Femur (tissue), 1 donor: ENCODE measurements at places on chromosomes 11 and 22.

DNA sequence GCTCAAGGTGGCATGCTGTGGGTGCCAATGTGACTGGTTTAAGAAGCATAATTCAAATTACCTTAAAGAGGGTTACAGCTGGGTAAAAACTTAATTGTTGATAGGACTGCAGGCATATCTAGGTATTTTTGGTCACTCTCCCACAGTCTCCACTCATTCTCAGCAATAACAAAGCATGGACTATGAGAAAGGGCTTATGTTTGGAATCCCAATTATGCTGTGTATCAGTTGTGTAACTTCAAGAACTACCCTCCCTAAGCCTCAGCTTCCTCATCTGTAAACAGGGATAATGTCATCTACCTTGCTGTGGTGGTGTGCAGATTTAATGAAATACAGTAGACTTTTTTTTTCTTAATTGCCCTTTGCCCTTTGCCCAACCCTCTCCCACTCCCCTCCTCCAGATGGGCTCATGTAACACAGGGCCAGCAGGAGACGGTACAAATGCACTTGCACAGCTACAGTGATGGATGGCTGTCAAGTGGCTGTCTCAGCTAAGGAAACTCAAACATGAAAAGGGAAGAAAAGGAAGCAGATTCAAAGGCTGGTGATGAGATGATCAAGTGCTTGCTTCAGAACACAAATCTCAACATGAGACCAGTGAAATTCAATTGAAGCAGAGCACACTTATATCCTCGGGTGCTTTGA lies 37.6 kb downstream of the MAP6 start:
- no peak for DNase-seq

DNA sequence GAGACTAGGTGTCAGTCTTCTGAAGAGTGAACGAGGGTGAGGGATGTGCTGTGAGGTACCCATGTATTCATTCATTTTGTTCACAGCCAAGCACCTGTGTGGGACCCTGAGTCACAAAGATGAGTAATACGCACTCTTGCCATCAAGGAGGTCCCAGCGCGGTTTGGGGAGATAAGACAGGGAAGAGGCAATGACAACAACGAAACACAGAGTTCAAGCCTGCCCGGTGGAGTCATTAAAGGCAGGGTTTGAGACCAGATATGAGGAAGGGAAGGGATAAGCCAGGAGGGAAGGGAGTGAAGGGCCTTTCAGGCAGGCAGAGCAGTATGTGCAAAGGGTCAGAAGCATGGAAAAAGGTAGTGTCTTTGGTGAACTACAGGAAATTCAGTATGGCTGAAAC lies 4.6 kb downstream of the DCHS1 start:
- no peak for DNase-seq

DNA sequence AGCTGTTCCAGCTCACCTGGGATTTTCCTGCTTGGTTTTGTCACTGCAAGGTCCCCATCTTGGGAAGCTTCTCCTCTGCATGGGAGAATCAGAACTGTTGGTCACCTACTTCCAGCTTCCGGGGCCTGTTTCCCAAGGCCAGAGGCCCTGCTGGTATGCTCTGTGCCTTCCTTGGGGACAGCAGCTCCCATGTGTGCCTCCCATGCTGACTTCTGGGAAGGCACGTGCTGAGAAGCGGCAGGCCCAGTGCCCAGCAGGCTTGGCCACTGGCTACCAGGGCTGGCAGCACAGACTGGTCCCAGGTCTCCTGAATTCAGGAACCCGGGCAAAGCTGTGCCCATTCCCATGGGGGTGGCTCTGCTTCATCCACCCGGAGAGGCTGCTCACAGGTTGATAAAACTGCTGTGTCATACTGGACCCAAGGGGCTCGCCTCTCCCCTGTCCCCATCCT lies 33.8 kb downstream of the MYEOV start:
- peak; percentile 10 for DNase-seq

DNA sequence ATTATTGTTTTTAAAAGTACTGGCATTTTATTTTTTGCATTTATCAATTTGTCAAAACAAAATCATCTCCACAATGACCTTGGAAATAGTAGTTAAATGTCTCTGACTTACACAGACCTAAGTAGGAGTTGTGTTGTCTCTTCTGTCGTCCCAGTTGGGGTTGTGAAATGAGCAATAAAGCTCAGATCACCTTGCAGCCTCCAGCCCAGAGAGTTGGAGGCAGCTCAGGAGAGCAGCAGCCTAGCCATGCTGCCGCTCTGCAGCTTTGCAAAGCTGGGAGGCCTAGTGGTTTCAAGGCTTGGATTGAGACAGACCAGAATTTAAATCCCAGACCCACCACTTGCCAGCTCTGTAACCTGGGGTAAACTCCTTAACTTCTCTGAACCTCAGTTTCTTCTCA lies 65.2 kb upstream of the CRYBB3 start:
- no peak for DNase-seq

DNA sequence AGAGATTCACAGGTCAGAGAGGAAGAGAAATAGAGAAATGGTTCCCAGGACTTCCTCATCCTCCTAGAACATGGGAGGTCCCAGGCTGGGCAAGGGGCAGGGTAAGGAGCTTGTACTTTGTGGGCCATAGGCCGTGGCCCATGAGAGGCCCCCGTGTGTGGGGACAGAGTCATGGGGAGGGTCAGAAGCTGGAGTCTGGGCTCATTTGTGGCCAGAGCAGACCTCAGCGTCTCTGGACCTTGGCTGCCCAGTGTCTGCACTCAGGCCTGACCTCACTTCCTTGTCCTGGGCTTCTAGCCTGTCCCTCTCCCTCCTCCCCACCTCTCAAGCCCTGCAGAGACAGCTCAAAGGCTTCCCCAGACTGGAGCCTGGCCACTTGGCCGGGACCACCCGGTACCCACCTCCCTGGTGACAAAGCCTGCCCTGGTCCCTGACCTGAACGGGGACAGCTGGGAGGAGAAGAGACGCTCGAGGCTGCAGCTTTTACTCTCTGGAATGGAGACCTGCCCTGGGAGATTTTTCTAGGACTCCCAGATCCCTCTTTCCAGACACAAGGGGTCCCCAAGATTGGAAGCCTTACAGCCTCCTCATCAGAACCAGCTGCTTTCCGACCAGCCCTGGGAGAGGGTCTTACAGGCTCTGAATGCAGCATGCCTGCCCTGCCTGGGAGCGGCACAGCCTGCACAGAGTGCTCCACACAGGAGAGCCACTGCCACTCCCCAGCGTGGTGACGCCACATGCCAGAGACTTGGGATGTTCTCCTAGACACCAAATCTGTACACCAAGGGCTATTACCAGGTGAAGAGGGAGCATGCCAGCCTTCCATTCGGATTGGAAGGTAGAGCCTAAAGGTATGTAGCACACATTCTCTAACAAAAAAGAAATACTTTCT lies 569.0 kb upstream of the B3GAT1 start:
- DNase-seq: no peak

GRCh38 chr22:32493551-32493950 lies 18.9 kb downstream of the FBXO7 start:
- no peak for DNase-seq

DNA sequence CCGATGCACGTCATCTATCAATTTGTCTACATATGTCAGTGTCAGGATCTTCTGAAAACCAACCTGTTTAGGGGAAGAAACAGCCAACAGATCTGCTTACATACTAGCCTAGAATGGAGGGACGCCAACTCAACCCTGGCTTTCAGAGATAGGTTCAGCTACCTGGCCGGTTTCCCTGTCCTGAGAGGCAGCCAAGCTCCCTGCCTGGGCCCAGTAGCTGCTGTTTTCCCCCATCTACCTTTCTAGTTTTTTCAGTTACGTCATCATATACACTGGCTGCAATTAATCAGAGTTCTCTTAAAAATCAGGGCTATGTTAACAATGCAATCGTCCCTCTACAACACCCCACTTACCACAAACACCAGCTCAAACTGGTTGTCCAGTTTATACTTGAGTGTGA lies 1.0 kb downstream of the SRPRA start:
- no peak for DNase-seq

- DNase-seq: no peak
These were observed 525.9 kb downstream of the KCNA4 start for GRCh38 chr11:29490938-29491337.

DNA sequence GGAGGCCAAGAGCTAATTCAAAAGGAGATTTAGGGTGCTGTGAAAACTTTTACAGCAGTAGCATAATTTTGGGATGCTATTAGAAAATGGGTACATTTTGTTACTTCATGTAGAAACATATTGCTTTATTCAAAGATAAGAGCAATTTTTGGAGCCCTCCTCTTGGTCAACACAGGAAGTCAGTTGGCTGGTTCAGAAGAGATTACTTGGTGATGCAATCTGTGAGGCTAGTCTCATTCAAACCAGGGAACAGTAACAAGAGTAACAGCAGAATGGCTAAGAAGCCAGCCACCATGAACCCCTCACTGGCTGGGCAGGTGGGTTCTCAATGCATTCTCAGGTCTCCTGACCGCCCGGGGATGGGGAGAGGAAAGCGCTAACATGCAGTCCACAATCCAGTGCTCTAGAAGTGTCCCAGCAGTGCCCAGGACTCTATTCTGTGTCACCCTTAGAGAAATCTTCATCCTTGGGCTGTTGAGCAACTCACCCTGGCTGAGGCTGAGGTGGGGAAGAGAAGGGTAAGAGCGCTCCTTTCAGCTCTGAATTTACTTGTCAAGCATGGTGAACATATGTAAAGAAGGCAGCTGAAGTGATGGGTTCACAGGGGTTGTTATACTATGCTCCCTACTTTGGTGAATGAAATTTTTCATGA lies 262.2 kb upstream of the UBASH3B start:
- DNase-seq: no peak

GRCh38 chr11:107780775-107781174 lies 68.9 kb upstream of the SLN start:
- no peak for DNase-seq

DNA sequence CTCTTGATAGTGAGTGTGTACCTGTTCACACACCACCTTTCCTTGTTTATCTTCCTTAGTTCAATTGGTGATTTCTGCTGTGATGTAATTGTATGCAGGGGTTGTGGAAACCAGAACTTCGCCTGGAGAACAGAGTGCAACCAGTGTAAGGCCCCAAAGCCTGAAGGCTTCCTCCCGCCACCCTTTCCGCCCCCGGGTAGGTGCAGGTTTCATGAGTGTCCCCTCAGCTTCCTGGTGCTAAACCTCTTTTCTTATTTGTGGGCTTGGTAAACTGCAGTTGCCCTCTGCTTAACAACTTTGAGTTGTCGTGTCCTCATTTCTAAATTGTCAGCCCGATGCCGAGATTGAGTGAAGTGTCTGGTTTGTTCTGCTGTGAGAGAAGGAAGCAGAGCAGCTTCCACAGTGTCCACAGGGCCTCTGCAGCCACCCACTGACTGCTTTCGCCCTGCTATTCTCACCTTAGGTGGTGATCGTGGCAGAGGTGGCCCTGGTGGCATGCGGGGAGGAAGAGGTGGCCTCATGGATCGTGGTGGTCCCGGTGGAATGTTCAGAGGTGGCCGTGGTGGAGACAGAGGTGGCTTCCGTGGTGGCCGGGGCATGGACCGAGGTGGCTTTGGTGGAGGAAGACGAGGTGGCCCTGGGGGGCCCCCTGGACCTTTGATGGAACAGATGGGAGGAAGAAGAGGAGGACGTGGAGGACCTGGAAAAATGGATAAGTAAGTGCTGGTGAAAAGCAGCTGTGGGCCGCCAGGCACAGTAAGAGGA lies 7.1 kb upstream of the GAS2L1 start:
- DNase-seq: no peak
